ENCODE measurements at places on chromosomes 6 and 20. TPM values are rescaled to one million over a fixed set of nuclear protein-coding genes. Genes with fewer than 3 reads are reported as not detected.
A peak's percentile ranks its signal among the peaks of the same experiment; 100 is the strongest.

NFS1 gene
- 53.1 TPM for total RNA-seq

DNA sequence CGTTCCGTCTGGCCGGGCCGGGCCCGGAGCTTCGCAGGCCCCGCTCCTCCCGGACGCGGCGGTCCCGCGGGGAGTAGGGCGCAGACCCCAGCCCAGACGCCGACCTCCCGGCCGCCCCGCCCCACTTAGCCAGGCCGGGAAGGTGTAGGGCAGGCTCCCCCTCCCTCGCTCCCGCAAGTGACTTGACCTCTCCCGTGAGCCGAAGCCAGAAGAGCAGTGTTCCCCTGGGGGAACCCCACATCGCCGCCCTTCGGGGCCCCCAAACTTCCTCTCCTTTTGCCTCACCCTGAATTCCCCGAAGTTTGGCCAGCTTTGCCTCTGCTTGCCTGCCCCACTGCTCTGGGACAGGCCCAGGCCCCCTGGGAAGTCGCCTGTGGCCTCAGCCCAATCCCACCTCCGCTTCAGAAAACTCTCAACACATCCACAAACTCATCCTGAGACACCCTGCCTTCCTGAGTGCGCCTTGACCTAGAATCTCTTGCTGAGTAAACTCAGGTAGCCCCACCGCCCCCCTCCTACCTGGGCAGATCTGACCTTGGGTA, 524 bp upstream of the NOL4L start:
- no peaks in the 10 kb centered on the region for H3K36me3 ChIP-seq
- H3K27me3 ChIP-seq = no peaks in the 10 kb centered on the region
- no peak overlapping the region for H3K27ac ChIP-seq
- no peak for DNase-seq

DNA sequence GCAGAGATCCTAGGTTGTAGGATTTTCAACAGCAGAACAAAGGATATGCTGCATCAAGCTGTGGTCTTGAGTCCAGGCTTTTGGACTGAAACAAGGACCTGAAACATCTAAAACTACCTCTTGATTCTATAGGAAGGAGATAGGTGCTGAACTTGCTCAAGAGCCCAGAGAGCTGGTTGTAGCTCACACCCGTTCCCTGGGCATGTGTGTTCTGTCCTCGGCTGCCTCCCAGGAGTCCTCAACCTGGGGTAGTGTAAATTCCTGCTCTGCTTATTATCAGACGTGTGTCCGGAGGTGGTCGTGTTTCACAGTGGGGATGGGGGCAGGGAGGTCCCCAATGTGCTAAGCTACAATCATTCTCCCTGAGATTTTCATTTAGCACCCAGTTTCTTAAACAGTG, 4.8 kb downstream of the NOP56 start:
- H3K4me1 ChIP-seq = peaks cover 19% of the 10 kb centered on the region
- no peak overlapping the region for H3K4me3 ChIP-seq
- peaks cover 82% of the 10 kb centered on the region for H3K36me3 ChIP-seq
- no peak for DNase-seq
- no peaks in the 10 kb centered on the region for H3K27me3 ChIP-seq

KCNQ5 gene
- total RNA-seq = not detected

DNA sequence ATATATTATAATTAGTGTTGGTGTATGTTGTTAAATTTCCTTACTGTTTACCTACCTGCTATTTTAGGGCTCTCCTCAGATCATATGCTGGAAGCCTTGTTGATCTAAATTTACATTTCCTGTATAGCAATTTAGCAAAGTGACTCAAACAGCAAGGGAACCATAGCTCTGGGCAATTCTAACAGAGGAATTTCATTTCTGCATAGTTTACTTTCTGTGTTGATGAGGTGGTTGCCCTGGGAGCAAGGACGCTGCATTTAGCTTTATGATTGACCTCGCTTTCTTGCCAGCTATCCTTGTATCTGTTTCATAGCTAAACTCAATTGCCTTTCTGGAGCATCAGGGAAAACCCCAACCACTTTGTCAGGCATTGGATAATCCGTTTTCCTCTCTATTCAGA, 810.8 kb downstream of the GRIK2 start:
- H3K27me3 ChIP-seq = no peaks in the 10 kb centered on the region
- no peak overlapping the region for H3K27ac ChIP-seq
- H3K36me3 ChIP-seq = no peaks in the 10 kb centered on the region
- H3K4me1 ChIP-seq = no peaks in the 10 kb centered on the region
- DNase-seq = no peak

OTOR gene
- not detected for total RNA-seq

DNA sequence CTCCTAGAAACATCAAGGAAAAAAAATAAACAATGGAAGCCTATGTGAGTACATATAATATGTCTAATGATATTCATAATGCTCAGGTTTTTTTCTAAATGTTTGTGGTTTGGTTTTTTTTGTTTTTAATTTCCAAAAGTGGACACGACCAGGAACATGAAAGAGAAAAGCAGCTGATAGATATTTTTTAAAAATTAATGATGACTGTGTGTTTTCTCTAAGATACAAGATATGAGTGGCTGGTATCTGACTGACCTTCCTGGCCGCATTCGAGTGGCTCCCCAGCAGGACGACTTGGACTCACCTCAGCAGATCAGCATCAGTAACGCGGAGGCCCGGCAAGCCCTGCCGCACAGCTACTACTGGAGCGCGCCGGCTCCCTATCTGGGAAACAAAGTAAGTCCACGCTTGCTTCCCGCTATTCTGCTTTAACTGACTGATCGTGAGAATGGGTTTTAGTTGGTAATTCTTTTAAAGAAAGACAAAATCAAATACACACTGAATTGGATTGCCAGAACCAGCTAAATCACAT, 309.6 kb downstream of the LAMA2 start:
- H3K4me1 ChIP-seq = no peaks in the 10 kb centered on the region
- no peak for DNase-seq
- H3K27ac ChIP-seq = no peak overlapping the region
- H3K36me3 ChIP-seq = no peaks in the 10 kb centered on the region
- H3K27me3 ChIP-seq = no peaks in the 10 kb centered on the region

LINC00237 gene
- total RNA-seq = not detected

GGT7 gene
- 31.8 TPM for total RNA-seq

DNA sequence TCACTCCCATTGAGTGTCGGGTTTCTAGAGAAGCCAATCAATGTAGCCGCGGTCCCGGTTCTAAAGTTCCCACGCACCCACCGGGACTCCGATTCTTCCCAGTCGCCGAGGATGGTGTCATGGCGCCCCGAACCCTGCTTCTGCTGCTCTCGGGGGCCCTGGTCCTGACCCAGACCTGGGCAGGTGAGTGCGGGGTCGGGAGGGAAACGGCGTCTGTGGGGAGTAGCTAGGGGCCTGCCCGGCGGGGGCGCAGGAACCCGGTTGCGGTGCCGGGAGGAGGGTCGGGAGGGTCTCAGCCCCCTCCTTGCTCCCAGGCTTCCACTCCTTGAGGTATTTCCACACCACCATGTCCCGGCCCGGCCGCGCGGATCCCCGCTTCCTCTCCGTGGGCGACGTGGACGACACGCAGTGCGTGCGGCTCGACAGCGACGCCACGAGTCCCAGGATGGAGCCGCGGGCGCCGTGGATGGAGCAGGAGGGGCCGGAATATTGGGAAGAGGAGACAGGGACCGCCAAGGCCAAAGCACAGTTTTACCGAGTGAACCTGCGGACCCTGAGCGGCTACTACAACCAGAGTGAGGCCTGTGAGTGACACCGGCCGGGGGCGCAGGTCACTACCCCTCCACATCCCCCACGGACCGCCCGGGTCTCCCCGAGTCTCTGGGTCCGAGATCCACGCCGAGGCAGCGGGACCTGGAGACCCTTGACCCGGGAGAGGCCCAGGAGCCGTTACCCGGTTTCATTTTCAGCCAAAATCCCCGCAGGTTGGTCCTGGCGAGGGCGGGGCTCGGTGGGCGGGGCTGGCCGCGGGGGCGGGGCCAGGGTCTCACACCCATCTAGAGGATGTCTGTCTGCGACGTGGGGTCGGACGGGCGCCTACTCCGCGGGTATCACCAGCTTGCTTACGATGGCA, 35.2 kb upstream of the HLA-G start:
- peak overlapping the region; percentile 54 for H3K4me3 ChIP-seq
- peak; percentile 68 for DNase-seq
- H3K36me3 ChIP-seq = no peaks in the 10 kb centered on the region

DNA sequence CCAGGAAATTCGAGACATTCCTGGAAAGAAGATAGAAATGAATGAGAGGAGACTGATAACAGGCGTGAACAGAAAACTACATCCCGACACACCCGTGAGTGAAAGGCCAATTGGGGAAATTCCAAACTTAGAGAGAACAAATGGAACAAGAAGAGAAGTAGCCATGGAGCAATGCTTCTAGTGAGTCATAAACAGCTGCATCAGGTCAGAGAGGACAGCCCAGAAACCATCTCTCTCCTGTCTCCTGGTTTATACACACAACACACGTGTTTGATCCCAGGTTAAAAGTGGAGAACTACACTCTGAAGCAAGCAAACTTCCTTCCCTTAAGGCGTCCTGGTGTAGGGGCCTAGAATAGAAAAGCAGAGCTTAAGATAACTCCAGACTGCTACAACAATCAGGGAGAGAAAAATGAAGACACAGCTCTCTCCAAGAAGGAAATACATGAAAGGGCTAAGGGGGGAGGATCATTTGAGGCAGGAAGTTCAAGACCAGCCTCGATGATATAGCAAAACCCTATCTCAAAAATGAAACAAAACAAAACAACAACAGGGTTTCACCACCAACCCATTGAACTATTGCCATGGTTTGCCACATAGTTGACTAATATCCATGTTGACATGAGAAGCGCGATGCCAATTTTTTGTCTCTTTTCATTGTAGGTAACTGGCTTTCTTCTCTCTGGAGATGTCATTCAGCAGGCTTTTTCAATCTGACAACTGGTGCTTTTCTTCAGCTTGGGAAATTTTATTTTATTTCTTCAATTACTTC, 26.9 kb downstream of the NRN1 start:
- no peak overlapping the region for H3K4me3 ChIP-seq
- H3K27ac ChIP-seq = no peak overlapping the region
- no peak for DNase-seq
- no peaks in the 10 kb centered on the region for H3K4me1 ChIP-seq
- no peaks in the 10 kb centered on the region for H3K27me3 ChIP-seq

GRCh38 chr20:31937820-31938219, 14.0 kb downstream of the PDRG1 start:
- H3K27ac ChIP-seq = no peak overlapping the region
- no peaks in the 10 kb centered on the region for H3K36me3 ChIP-seq
- DNase-seq = no peak
- H3K4me1 ChIP-seq = no peaks in the 10 kb centered on the region
- no peaks in the 10 kb centered on the region for H3K27me3 ChIP-seq

GRCh38 chr20:34069341-34070078, 42.5 kb downstream of the EIF2S2 start:
- H3K27me3 ChIP-seq = no peaks in the 10 kb centered on the region
- peak; percentile 90 for DNase-seq
- no peaks in the 10 kb centered on the region for H3K36me3 ChIP-seq
- peaks cover 19% of the 10 kb centered on the region for H3K4me1 ChIP-seq
- H3K27ac ChIP-seq = peak overlapping the region; percentile 3

DNA sequence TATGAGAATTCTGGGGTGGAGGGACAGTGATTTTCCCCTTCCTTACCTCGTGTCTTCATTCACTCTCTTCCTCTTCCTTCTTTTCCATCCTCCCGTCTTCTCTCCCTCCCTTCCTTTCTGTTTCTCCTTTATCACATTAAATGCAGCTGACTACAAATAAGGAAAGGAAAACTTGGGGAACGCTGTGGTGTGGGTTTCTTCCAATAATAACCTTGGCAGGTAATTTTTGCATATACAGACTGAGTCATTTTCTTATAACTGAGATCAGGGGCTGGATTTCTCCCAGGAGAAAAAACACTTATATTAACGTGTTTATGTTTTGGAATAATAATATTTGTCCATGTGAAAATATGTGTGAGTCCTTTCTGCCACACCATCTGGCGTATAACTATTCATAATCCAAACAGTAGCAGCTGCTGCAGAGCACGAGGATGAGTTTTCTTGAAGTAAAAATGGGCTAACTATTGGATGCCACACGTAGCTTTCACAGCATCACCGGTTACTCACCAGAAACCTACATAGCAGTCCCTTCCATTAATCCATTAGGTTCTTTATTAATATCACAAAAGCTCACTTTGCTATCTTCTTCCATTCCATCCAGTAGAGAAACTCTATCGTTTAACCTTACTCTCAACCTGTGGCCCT, 139.2 kb upstream of the SASH1 start:
- H3K27ac ChIP-seq = peak overlapping the region; percentile 9
- DNase-seq = no peak
- no peaks in the 10 kb centered on the region for H3K36me3 ChIP-seq

GRCh38 chr6:151141685-151142084, 98.1 kb upstream of the AKAP12 start:
- no peaks in the 10 kb centered on the region for H3K36me3 ChIP-seq
- no peaks in the 10 kb centered on the region for H3K27me3 ChIP-seq
- no peak for DNase-seq
- H3K27ac ChIP-seq = no peak overlapping the region
- no peak overlapping the region for H3K4me3 ChIP-seq

DNA sequence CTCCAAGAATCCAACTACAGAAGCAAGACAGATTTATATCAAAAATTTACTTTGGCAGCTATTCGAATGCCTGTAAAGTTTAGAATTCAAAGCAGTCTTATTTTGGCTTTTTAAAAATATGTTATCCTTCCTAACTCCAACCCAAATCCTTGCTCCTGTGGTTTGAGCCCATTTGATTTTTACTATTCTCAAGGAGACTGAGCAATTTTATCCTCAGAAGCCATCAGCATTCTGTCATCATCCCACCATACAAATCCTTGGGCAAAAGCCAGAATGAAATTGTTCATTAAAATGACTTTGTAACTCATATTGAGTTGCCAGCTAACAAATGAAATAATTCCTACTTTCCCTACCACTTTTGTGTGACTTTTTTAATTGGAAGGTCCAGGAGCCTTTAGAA, 392.8 kb downstream of the ADGRB3 start:
- no peaks in the 10 kb centered on the region for H3K4me1 ChIP-seq
- no peak overlapping the region for H3K4me3 ChIP-seq
- no peak overlapping the region for H3K27ac ChIP-seq

GRCh38 chr20:23449421-23449820, 3.3 kb downstream of the CST11 start:
- no peak overlapping the region for H3K27ac ChIP-seq
- no peaks in the 10 kb centered on the region for H3K36me3 ChIP-seq
- H3K4me3 ChIP-seq = no peak overlapping the region
- H3K4me1 ChIP-seq = no peaks in the 10 kb centered on the region

DNA sequence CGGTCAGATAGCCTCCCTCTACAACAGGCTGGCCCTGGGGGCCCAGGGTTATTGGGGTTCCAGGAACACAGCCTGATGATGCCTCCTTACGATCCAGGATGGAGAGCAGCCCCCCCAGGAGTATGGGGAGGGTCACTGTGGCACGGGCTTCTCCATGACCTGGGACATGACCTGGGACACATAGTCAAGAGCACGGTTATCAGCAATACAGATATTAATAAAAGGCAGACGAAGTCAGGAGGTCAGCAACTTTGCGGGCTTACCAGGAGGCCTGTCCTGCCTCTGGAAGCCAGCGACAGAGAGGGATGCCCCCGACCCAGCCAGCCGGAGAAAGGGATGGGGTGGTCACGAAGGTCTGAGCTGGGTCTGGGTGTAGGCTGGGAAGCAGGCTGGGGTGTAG, 795 bp downstream of the MMP24OS start:
- H3K36me3 ChIP-seq = no peaks in the 10 kb centered on the region
- H3K4me3 ChIP-seq = peak overlapping the region; percentile 88
- peak overlapping the region; percentile 98 for H3K27ac ChIP-seq

- H3K4me3 ChIP-seq = no peak overlapping the region
- no peaks in the 10 kb centered on the region for H3K36me3 ChIP-seq
- H3K27me3 ChIP-seq = no peaks in the 10 kb centered on the region
- no peaks in the 10 kb centered on the region for H3K4me1 ChIP-seq
- DNase-seq = no peak
These were observed 184.2 kb downstream of the EPM2A start for GRCh38 chr6:145551164-145551563.

Data from Peyer's patch (tissue), 4 donors.